ENCODE measurements at places on chromosomes 13 and 19.

GRCh38 chr19:30011051-30011578 lies 69.1 kb downstream of the URI1 start:
- DNase-seq: no peak

GRCh38 chr13:29434217-29434945 lies 161.1 kb downstream of the SLC7A1 start:
- no peak for DNase-seq

DNA sequence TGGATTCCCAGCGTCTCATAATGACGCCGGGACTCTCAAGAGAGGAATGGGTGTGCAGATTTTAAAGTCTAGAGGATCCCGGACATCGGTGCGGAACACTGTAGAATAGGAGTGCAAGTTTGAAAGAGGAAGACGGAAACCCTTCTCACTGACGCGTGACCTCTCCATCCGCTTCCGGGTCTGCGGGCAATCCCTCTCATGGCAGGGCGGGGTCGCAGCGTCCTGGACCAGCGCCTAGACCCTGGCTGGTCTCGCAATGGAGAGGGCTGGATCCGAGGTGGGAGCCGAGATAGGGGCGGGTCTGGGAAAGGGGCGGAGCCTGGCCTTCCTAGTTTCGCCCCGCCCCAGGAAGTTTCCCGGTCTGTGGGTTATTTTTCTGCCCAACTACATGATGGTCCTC lies 4.6 kb upstream of the ZNF845 start:
- no peak for DNase-seq

DNA sequence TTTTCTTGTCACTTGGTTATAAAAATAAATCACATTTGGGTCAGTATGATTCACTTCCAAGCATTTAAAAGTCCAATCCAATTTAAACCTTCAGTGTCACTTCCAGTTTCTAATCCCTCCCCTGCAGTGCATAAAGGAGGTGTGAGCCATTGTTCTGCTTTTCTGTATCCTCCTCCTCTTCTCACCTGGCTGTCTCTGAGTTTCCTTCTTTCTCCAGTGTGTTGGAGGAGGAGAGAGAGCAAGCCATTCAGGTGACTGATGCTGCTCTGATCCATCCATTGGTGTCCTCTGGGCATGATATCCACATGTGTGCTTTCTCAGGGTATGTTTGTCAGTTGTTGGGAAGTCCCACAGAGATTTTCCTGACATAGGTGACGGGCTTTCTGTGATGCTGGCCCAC lies 1.2 kb downstream of the NUDT15 start:
- no peak for DNase-seq

GRCh38 chr13:32731576-32731975 lies 145.3 kb downstream of the PDS5B start:
- no peak for DNase-seq
